ENCODE measurements at places on chromosomes 1 and 21.

DNA sequence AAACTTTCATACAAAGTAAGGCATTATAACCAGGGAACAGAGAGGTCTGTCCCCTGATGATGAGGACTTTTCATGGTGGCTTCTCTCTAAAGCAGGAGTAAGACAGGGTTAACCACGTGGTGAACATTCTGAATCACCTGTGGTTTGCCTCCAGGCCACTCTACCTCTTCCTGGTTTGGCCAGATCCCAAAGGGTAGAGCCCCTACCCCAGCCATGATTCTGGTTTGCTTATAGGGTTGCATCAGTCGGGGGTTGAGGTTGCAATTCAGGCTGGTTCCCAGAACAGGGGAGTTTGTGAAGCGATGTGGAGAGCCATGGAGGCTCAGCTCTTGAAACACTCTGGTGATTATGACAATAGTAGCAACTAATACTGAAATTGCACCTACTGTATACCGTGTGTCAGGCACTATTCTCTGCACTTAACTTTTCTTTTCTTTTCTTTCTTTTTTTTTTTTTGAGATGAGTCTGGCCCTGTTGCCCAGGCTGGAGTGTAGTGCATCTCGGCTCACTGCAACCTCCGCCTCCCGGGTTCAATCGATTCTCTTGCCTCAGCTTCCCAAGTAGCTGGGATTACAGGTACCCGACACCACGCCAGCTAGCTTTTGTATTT, 8.3 kb downstream of the CNR2 start:
- DNase-seq, result no peak

GRCh38 chr1:87292684-87293493, 35.8 kb upstream of the LMO4 start:
- peak; percentile 73 for DNase-seq

- DNase-seq, result no peak
These were observed 1048.3 kb downstream of the AMY1C start for GRCh38 chr1:104797982-104798381.

- DNase-seq, result no peak
These were observed 114.3 kb upstream of the FMN2 start for GRCh38 chr1:239977416-239977815.

- no peak for DNase-seq
These were observed 630 bp downstream of the HPCA start for GRCh38 chr1:32886828-32887414.

Measured in pons (tissue), 1 donor.